HT-29 (cell line): ENCODE measurements at places on chromosomes 3 and 15.

- DNase-seq, result no peak
Observed at GRCh38 chr3:7536510-7536909, 675.6 kb downstream of the GRM7 start.

- no peak for DNase-seq
Observed at GRCh38 chr3:32813180-32813579, 4.6 kb upstream of the TRIM71 start.

GRCh38 chr3:56303487-56303886 lies 164.8 kb downstream of the ERC2 start:
- peak; percentile 20 for DNase-seq

DNA sequence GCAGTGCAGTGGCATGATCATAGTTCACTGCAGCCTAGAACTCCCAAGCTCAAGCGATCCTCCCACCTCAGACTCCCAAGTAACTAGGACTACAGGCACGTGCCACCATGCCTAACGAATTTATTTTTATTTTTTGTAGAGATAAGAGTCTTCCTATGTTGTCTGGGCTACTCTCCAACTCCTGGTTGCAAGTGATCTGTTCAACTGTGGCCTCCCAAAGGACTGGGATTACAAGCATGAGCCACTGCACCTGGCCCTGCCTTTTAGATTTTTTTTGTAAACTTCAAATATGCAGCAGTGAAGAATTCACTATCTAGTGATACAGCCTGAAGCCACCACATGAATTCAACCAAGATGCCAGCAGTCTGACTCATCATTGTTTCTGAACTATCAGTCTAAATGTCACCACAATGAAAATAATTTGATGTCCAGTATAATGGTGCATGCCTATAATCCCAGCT lies 32.7 kb downstream of the UBXN7 start:
- DNase-seq, result no peak

GRCh38 chr3:131669600-131669999 lies 166.8 kb upstream of the MRPL3 start:
- DNase-seq, result no peak

DNA sequence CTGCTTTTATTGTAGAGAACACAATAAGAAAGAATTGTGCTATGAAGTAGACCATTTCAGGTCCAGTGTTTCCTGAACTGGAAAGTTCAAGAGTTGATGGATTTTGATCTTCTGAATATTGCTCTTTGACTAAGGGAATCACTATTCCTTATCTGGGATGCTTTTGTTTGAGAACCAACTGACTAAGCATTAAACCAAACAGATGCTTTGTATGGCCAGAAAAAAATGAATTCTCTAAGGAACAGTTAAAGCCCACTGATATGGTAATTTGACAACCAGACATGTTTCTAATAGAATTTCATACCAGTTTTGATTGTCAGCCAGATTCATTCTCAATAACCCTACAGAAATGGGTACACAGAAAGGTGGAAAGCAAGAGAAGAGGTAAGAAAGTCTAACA lies 67.5 kb upstream of the CADPS start:
- no peak for DNase-seq

GRCh38 chr3:11195721-11196332 lies 41.5 kb downstream of the HRH1 start:
- DNase-seq, result no peak

DNA sequence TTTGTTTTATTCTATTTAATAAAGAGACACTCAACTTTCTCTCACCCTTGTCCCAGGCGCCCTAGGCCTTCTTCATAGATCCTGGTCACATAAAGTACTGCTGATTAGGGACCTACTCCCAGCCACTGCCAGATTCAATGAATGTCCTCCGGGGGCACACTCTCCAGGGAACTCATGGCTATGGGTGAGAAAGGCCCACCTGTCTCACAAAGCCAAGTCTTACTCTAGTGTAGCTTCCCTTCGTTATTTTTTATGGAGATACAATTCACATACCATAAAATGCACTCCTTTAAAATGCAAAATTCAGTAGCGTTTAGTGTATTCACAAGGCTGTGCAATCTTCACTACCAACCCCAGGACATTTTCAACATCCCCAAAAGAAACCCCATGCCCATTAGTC lies 87.8 kb downstream of the ADCY5 start:
- no peak for DNase-seq

GRCh38 chr3:152241142-152242017 lies 27.3 kb upstream of the MBNL1 start:
- no peak for DNase-seq

- DNase-seq, result no peak
Observed at GRCh38 chr3:171439996-171440395, 20.2 kb downstream of the TNIK start.

DNA sequence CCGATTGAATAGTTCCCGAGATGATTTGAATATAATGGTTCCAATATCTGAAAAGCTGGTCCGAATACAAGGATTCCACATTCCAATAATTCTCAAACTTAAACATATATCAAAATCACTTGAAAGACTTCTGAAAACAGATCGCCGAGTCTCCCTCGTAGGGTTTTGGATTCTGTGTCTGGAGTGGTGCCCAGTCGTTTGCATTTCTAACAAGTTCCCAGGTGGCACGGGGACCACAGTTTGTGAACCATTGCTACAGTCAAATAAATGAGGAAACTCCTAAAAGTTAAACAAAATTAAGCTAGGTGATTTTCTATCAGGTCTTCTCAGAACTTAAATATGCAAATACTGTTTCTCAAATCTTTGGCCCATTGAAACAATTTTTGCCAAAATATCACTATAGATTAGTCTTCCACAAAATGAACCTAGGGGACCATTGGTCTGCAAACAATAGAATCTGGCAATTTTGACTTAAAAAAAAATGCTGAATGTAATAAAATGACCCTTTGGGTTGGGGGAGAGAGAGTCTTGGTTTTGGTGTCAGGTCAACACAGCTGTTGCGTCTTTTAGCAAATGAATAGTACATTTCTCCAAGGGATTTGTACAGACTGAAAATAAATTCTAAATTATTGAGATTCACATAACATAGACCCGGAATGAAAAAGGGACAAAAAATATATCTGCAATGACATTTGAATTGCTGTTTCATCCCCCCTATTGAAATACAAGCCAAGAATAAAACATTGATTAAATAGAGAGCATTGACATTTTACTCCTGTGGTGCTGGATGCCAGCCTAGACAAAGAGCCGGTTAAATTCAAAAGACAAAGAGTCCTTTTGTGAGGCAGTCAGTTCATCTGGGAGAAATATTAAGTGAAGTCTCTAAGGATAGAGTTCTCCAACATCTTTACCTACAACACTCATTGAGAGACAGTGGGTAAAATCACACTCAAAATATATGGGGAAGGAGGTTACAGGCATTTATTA lies 175.7 kb upstream of the ADAMTS9 start:
- no peak for DNase-seq

GRCh38 chr3:37171144-37171543 lies 3.2 kb downstream of the LRRFIP2 start:
- DNase-seq, result no peak

DNA sequence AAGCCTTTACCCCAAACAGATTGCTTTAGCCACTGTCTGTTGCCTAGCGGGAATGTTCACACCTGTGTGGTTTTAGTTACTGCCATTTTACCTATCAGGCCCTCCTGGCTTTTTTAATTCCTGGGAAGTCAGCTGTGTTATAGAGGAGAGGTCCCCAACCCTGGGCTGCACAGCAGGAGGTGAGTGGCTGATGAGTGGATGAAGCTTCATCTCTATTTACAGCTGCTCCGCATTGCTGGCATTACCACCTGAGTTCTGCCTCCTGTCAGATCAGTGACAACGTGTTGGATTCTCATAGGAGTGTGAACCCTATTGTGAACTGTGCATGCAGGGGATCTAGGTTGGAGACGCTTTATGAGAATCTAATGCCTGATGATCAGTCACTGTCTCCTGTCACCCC lies 127.0 kb downstream of the MBNL1 start:
- DNase-seq, result no peak

DNA sequence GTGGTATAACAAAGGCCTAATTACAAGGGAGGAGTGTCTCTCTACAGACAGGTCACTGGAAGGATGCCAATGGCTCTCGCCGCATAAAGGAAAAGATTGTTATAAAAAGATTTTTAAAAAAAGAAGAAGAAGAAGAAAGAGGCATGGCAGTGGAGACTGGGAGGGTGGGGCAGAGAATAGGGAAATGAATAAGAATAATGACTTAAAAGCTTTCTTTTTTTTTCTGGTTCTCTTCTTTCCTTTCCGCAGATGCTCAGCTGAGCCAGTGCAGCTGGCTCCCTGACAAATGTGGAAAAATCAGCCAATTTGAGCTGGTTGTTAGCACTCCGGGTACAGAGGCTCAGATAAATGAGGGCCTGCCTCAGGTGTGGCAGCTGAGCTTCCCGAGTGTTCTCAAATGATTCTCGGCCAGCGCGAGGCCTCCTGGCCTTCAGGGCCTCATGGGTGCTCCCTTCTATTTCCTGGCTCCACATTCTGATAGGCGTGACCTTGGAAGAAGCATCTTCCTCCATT lies 234.1 kb downstream of the RORA start:
- DNase-seq, result no peak

GRCh38 chr3:20182206-20182605 lies 3.8 kb downstream of the SGO1 start:
- no peak for DNase-seq

DNA sequence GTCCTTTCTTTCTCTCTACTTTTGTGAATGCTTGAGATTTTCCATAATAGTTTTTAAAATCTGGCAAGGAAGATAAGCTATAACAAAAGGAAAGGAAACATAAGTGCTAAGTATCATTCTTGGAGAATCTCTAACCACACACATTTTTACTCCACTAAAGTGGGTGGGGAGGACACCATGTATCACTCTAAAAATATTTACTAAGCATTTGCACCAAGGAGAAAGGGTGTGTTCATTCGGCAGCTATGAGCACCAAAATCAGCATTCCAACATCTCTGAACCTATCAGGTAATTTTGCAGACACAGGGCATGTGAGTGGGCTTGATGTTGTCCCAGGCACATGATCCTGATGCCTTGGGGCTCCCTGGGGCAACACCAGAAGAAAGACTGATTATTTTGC lies 5.5 kb downstream of the B4GALT4 start:
- DNase-seq, result no peak

- no peak for DNase-seq
Observed at GRCh38 chr3:159926573-159926972, 62.1 kb upstream of the IL12A start.

GRCh38 chr3:131077904-131078303 lies 51.2 kb downstream of the NEK11 start:
- DNase-seq, result no peak

DNA sequence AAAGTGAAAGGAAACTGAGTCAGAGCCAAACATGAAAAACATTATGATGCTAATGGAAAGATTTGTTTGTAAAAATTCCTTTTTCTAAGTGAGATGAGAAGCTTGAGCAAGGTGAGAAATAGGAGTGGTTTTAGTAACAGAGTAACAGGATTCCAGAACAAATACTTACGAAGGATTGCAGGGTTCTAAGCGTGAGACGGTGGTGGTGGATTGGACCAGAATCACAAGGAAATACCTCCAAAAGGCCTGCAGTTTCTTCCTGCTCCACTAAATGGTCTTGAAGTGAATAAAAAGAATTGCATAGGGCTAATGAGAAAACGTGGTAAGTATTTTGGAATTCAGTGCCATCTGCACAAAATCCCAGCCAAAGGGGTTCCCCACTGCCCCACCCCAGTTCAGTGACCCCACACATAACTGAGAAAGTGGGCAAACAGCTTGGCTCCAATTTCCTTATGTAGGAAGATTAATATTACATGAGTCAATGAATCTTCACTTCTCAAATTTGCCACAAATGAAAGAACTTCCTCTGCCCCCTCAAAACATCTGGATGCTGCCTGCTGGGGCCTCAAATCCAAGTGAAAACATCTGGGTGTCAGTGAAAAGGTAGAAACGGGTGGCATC lies 283.8 kb upstream of the NR2F2 start:
- DNase-seq, result no peak

GRCh38 chr3:39757307-39757706 lies 52.1 kb upstream of the MYRIP start:
- DNase-seq, result no peak

GRCh38 chr15:101676921-101677329 lies 24.7 kb upstream of the TM2D3 start:
- no peak for DNase-seq
